ENCODE measurements at places on chromosomes 3 and 15.

- no peak for DNase-seq
Measured at GRCh38 chr3:73508330-73508954, 116.3 kb downstream of the PDZRN3 start.

GRCh38 chr15:62988701-62989100 lies 53.8 kb upstream of the TPM1 start:
- no peak for DNase-seq

DNA sequence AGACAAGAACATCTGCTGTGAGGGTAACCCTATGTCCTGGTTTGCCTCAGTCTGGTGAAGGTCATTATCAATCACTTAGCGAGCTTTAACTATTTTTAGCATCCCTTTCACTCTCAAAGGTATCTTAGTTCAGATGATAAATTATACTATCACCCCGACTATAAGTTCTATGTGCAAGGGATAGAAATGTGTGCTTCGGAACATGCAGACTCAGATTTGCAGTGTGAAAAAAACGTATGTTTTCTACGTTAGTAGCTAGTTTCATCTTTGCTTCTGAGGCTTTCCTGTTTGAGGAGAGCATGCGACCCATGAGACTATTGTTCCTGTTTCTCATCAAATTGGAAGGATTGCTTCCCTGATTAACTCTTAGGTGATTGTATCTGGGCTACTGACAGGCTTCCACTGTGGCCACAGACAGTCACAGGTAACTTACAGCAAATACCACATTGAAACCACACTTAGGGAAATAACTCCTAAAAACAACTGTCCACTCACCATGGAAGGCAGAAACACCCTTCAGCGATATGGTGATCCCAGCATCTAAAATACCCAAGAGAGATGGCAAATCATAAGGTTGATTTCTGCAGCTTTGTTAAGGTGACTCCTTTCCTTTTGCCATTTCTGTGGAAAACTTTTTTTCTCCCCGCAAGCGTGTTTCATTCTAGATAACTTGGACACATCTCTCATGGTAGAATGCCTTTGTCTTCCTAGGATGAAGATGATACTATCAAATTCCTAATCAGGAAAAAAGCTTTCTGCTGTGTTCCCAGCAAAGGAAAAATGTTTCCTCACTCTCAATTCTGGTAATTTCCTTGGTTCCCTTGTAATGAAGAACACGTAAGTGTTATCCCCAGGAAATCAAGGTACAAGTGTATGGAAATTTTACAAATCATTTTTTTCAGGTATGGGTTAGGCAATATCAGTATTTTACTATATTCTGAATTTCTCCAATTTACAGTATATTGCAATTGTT lies 5.2 kb downstream of the GCSAM start:
- DNase-seq: no peak

DNA sequence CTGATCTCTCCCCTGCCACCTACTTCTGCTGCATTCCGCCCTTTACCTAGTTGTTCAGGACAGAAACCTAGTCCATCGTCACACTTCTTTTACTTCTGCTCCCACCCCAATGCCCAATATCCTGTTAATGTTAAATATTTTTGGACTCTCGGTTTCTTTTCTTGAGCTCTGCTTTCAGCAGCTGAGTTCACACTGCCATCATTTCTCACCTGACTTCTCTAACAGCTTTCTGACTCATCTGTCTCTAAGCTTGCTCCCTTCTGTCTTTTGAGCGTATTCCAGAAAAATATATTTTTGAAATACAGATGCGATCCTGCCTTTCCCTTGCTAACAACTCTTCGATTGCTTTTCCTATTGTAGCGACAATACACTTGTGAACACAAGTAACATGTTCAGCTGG lies 183.4 kb downstream of the KLHL25 start:
- no peak for DNase-seq

DNA sequence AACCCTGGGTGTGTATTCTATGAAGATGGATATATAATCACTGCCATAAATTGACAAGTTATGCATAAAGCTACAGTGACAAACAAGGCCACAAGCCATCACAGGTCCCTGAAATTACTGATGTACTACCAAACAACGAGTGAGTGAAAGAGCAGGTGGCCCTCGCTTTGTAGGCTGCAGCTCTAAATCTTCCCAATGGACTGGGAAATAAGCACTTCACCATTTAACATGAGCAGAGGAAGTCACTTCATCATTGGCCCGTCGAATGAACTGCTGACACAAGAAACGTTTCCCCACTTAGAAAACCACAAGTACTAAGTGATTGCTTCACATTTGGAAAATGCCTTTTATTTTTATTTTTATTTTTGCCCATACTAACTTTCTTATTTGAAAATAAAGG lies 218.0 kb downstream of the ZNF385D start:
- no peak for DNase-seq

- no peak for DNase-seq
Measured at GRCh38 chr3:190728574-190729246, 133.8 kb downstream of the GMNC start.

GRCh38 chr3:16838561-16838960 lies 46.2 kb upstream of the PLCL2 start:
- DNase-seq: no peak

DNA sequence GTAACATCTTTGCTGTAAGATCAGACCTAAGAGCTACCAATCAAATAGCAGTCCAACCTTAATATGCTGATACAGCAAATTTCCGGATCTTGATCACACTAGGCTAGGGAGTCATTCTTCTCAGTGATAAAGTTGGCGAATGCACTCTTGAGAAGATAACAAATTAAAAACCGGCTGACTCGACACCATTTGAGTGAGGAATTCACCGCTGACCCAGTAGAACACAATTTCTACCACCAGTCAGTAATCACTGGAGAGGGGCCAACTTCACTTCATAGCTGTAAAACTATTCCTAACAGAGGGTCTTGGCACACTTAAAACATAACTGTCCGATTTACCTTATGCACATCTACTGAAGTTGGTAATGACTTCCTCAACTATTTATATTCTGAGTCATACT lies 47.2 kb downstream of the MEIS2 start:
- DNase-seq: no peak

GRCh38 chr3:74603292-74603691 lies 11.2 kb downstream of the CNTN3 start:
- no peak for DNase-seq

GRCh38 chr3:147656023-147656422 lies 246.9 kb downstream of the ZIC1 start:
- DNase-seq: no peak
